ENCODE measurements at places on chromosomes 5 and 9.

DNA sequence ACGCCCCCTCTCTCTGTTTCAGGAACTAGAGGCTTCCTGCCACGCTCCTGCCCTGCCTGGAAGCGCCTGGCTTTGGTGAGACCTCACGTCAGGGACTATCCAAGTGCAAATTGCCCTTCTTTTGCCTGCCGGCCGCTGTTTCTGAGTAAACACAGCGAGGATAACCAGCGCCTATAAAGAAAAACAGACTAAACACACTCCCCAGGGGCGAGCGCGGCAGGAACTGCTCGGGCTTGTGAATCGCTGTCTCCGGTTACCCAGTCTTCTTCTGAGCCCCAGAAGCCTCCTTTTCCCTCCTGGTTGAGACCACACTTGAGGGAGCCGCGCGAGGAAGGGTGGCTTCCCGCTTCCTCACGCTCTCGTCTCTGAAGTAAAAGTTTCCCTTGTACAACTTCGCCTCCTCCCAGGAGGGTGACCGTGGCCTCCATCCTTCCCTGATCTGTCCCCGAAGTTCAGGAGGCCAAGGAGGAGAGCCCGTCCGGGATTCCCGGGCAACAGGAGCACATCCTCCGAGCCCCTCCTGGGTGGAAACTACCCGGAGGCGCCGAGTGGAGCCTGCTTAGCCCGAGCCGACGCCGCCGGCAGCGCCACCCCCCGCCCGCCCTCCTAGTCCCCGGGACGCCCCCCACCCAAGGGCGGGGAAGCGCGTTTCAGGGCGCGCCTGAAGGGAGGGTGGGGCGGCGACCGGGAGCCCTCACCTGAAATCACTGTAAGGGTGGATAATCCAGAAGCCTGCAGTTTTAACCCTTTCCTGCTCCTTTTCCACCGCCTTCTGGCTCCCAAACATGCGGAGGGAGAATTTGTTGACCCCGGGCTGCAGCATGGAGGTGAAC, 993 bp downstream of the HCN1 start:
- DNase-seq = no peak

GRCh38 chr9:115997923-115998322, 155.7 kb upstream of the PAPPA start:
- DNase-seq = no peak

DNA sequence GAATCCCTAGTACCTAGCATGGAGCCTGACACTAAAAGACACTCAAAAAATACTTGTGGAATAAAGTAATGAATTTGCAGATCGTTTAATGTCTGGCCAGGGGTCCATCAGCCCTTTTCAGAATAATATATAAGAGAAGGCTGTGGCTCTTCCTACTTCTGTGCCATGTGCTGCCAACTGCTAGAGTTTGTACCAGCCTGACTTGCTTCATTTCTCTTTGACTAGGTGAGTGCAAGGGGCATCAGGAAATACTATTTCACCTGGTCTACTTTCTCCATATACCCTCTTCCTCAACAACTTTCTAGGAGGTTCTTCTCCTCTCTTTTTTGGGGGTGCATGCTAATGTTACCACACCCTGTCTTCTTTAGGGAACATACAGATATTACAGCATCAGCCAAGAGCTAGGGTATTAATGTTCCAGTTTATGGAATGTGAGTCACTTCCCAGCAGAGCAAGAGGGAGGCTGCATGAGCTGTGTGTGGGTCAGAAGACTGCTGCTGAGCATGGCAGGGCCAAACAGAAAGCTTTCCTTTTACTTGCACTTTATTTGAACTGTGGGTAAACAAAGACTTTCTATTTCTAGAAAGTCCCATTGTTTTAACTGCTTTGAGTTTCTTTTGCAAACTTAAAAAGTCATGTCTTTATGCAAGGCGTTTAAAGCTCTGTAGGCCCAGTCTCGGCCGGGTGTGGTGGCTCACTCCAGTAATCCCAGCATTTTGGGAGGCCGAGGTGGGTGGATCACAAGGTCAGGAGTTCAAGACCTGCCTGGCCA, 158.9 kb downstream of the ADAMTSL1 start:
- DNase-seq = no peak

DNA sequence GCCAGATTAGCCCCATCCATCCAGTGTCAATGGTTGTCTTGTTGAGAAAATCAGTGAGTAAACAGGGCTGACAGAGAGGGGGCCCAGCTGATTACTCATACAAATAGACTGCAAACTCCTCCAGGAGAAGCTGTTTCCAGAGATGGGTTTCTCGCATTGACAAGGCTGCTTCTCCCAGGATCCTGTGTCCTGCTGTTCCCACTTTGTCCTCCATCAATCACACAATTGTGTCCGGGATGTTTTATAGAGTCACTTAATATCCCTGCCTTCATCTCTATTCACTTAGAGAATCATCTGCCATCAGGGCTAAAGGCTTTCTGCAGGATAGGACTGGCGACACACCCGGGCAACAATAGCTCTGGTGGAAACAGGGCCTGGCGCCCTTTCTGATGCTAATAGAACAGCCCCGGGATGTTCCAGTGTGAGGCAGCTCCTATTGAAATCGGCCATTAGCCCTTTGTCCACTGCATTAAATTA, 71.7 kb upstream of the TBCA start:
- DNase-seq = no peak

DNA sequence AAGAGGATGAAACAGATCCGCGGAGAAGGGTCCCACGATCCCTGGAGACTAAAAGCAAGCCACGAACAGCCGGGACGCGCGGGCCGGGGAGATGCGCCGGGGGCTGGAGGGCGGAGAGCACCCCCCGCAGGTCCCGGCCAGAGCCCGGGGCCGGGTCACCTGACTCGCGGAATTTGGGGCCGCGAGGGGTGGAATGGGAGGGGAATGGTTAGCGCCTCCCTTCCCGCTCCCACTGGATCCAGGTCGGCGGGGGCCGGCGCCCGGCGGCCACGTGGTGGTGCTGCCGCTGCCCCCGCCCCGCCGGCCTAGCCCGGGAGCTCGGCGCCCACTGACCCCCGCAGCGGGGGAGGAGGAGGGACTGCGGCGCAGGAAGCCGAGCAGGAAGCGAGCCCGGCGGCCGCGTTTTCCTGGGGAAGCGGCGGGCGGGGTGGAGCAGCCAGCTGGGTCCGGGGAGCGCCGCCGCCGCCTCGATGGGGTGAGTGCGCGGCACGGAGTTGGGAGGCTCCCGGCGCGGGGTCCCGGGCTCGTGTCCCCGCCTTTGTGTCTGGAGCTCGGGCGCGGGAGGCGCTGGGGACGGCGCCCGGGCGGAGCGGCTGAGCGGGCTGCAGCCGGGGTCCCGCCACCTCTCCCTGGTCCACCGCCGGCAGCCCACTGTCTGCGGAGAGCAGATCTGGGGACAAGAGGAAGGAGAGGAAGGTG, at the start of gene RAI14:
Gene RAI14 (plus strand): TSS at position 328 of the 699 bp plus-strand sequence. CDS start 30,592 bp downstream, outside the sequence.
- no peak for DNase-seq

- no peak for DNase-seq
Measured at GRCh38 chr9:137956039-137956438, 78.5 kb downstream of the CACNA1B start.

- DNase-seq = no peak
Measured at GRCh38 chr9:125977223-125977622, 230.1 kb downstream of the PBX3 start.

DNA sequence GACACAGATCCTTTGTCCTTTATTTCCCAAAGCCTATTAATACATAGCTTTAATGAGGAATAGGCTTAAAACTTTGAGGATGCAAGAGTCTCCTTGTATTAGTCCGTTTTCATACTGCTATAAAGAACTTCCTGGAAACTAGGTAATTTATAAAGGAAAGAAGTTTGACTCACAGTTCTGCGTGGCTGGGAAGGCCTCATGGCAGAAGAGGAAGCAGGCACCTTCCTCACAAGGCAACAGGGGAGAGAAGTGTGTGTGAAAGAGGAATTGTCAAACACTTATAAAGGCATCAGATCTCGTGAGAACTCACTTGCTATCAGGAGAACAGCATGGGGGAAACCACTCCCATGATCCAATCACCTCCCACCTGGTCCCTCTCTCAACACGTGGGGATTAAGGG, 5.4 kb upstream of the CLK4 start:
- DNase-seq = no peak

GRCh38 chr9:100295240-100295639, 57.5 kb downstream of the TEX10 start:
- no peak for DNase-seq

- no peak for DNase-seq
Measured at GRCh38 chr5:167851416-167851815, 440.0 kb upstream of the WWC1 start.

DNA sequence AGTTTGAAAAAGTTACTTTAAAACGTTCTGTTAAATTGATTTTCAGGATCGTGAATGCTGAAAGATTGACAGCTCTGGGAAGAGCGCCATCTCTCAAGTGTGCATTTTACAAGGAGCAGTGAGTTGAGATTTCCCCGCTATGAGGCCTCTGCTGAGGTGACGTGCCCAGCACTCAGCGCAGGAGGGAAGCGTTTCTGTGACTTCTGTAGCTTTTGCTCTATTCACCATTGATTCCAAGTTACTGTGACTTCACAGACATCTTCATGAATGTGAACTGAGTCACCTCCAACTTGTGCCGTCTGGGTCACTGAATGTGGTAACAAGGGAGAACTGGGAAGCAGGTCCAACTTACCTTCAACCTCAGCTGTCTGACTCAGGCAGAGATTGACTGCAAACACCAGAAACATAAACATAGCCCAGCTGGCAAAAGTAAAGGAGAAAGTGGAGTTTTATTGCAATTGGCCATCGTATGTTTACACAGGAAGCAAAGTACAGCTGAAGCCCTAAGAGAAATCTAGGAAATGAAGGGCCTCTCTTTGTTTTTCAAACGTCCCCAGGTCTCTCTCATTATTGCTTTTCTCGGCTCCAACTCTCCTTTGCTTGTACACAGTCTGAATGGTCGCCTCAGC, 428.8 kb upstream of the CLINT1 start:
- no peak for DNase-seq

GRCh38 chr5:132011622-132012343, at the start of gene ACSL6:
Gene ACSL6 (minus strand): TSS chr5:132011658. CDS start chr5:132011553, 105 bp downstream.
- no peak for DNase-seq

DNA sequence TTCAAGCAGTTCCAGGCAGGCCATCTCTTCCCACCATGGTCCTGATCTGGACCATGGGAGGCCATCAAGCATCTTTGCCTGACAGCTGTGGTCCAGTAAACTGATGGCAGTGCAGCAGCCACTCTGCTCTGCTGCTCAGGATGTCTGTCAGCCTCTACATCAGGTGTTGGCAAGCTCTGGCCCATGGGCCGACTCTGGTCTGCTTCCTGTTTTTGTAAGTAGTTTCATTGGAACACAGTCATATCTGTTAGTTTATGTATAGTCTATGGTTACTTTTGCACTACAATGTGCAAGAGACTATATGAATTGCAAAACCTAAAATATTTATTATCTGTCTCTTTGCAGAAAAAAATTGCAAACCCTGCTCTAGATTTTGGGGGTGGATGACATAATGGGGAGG, 225.0 kb downstream of the KCTD16 start:
- DNase-seq = no peak

- no peak for DNase-seq
Measured at GRCh38 chr5:133159543-133159942, 107.7 kb downstream of the HSPA4 start.

DNA sequence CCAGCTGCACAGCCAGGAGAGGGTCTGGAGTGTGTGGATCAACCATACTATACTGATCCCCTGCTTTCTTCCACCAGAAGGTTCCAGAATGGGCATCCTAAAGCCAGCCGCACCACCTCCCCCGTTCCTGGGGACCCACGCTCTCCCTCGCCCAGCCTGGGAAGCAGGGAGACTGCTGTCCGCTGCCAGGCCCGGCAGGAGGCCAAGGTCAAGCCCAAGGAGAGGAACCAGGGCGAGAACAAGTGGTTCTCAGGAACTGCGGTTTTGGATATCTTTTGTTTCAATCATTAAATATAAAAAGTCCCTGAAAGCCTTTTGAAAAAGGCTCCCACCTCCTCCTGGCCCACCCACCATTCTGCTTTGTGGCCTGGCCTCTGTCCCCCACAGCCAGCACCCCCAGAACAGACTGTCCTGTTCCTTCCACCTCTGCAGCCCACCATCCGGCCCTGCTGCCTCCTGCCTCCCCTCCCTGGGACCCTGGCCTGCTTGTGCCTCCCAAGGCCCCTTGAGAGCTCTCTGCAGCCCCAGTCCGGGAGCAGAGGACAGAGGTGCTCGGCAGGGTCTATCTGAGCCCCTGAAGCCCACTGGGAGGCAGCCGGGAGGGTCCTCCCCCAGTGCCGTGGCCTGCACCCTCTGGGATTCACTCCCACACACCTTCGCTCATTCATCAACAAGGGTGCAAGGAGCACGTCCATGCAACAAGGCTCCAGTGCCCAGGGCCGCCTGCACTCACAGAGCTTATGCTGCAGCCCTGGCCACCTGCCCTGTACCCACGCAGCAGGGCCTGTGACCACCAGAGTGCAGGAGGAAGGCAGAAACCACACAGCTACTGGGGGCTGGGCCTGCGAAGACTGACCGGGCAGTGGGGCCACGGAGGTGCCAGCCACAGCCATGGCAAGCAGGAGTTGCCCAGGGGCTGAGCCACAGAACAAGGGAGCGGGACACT, 614 bp upstream of the LCN6 start:
- no peak for DNase-seq

- no peak for DNase-seq
Measured at GRCh38 chr9:33184963-33185362, 17.8 kb upstream of the B4GALT1 start.

- DNase-seq = no peak
Measured at GRCh38 chr9:125650271-125650737, 56.7 kb downstream of the MAPKAP1 start.

GRCh38 chr9:6106711-6107339, 91.4 kb upstream of the RANBP6 start:
- no peak for DNase-seq

DNA sequence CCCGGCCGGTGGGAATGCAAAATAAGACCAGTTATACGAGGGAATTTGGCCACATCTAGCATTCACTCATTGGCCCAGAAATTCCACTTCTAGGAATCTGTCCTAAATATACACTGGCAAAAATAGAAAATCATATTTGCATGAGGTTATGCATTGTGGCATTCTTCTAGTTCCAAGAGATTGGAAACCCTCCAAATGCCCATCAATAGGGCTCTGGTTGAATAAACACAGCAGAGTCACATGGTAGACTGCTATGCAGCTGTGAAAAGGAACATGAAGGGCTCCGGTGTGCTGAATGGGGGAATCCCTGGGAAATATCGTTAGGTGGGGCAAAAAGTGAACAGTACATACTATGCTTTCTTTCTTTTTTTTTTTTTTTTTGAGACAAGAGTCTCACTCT, 36.8 kb downstream of the PTGES start:
- DNase-seq = no peak

- no peak for DNase-seq
Measured at GRCh38 chr5:68494771-68495170, 279.2 kb downstream of the PIK3R1 start.

DNA sequence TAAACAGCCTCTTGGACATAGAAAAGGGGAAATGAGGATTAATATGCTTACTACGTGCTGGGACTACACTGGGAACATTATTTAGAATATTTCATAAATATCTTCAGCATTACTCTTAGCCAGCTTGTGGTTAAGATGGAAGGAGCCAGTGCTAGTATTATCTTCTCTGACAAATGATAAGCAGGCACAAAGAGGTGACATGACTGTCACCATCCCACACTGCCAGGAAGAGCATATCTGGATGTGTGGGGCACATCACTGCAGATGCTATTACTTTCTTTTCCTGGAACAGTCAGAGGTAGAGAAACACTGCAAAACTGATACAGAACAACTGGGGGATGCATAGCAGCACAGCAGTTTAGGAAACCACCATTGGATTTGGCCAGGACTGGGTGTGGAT, 281.0 kb upstream of the TNC start:
- no peak for DNase-seq

Measured in stimulated activated CD4-positive, alpha-beta T cell treated with anti-CD3 and anti-CD28 coated beads, TNF-alpha, amount 100 ng/mL, for 1 hour (primary cell).